ENCODE measurements at places on chromosomes 3 and 15.
A peak's percentile ranks its signal among the peaks of the same experiment; 100 is the strongest.

- DNase-seq = no peak
Measured at GRCh38 chr15:25772500-25772899, 90.6 kb downstream of the ATP10A start.

DNA sequence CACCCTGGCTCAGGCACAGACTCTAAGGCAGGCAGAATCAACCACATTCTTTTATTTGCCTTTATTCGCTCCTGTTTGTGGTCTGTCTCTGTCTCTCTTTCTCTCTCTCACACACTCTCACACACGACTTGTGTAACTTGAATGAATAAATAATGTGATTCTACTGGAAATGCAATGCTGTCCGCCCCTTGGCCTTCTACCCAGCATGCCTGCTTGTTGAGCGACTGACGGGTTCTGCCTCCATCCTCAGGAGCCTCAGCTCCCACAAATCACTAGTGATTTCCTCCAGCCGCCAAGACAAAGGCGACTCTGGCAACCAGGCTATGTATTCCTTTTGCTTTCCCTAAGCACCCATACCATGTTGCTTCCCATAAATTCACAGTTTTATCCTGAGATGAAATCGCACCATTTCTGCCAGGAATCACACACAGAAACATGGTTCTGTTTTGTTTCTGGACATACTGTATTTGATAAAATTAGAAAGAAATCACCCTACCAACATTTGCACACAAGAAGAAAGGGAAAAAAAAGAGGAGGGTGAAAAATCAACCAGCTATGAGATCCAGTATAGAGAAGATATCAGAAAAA is 460.8 kb downstream of the MAGI1 start:
- DNase-seq = no peak

GRCh38 chr3:52507359-52507758 is 12.2 kb downstream of the STAB1 start:
- no peak for DNase-seq

GRCh38 chr3:23256741-23257435 is 53.8 kb downstream of the UBE2E2 start:
- DNase-seq = no peak

DNA sequence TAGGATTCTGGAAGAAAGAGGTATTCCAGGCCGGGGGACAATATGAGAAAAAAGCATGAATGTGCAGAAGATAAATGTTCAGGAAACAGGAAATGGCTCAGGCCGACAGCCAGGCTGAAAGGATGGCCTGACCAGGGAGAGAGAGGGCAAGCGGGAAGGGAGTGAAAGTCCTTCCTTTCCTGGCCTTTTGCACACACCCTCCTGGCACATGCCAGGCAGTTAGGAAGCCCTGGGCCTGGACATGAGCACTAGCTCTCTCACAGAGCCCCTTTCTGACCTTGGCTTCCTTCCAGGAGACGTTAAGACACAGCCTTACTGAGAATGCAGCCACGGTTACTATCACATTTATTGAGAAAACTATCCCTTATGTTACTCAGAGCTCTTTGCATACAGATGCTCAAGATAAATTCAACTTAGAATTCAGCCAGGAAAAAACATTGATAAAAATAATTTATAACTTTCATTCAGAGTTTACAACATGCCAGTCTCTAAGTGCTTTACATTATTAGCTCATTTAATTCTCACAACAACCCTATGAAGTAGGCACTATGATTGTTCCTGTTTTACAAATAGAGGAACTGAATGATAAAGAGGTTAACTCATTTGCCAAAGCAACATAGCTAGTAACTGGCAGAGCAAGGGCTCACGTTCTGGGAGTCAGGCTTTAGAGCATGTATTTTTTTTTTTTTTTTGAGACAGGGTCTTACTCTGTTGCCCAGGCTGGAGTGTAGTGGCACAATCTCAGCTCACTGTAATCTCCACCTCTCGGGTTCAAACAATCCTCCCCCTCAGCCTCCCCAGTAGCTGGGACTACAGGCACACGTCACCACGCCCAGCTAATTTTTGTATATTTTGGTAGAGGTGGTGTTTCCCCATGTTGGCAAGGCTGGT is 39.4 kb upstream of the SMAD3 start:
- no peak for DNase-seq

DNA sequence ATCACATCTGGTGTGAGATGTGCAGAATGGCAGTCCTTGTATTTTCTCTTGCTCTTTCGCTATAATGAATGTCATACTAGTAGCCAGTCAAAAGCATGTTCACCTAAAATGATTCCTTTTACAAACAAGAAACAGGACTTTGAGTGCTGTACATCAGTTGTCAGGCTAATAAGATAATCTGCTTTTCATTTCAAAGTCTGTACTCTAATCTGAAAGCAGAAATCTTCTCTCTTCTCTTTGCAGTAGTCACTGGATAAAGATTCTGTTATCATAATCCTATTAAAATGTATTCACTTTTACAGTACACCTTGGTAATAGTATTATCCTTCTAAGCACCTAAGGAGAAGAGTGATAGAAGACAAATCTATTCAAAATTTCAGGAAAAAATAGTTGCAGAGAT is 300.1 kb downstream of the MFSD1 start:
- no peak for DNase-seq

DNA sequence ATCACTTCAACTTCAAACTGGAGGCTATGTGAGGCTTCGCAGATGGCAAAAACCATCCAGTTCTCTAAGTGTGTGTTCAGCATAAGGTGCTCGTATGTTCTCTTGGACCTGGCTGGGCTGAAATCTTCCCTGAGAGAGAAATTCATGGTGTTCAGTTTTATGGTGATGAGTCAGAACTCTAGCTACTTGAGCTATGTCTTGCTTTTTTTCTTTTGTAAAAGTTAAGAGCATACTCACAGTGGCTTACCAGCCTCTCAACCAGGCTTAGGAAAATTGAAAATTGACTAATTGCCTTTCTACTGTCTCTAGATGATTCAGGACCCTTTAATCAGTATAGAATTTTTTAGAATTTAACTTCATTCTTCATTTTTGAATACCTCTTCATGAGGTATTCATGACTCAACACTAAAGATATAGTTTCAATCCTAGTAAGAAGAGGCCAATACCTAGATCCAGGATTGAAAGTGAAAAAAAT is 617.5 kb downstream of the TBL1XR1 start:
- no peak for DNase-seq

- no peak for DNase-seq
Measured at GRCh38 chr15:79991826-79992225, 20.8 kb upstream of the BCL2A1 start.

GRCh38 chr3:171977860-171978259 is 61.5 kb upstream of the FNDC3B start:
- DNase-seq = peak; percentile 15

DNA sequence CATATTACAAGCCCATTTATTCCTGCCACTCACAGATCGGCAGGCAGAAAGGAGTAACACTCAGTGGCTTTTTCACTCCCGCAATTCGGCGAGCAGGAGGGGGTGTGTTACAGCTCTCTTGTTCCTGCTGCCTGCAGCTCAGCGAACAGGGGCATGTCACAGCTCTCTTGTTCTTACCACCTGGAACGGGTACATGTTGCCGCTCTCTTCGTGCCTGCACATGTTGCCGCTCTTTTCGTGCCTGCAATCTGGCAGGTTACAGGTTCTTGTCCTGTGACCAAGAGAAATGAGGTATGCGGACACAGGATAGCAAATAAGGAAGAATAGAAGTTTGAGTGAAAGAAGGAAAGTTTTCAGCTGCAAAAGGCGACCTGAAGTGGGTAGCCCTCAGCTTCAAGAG is 761.4 kb downstream of the NAALADL2 start:
- no peak for DNase-seq

DNA sequence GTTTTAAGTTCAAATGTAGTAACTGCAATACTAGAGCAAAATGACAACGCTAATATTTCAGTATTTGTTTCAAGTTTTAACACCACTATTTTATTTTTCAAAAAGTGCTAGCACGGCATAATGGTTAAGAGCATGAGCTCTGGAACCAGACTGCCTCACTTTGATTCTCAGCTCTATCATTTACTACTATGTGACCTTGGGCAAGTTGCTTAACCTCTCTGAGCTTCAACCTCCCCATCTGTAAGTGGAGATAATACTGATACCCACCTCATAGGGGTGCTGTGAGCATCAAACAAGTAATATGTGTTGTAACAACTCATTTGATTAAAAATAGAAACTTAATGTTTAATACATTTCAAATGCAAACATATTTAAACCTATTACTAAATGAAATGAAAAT is 115.4 kb upstream of the NPHP3 start:
- no peak for DNase-seq

DNA sequence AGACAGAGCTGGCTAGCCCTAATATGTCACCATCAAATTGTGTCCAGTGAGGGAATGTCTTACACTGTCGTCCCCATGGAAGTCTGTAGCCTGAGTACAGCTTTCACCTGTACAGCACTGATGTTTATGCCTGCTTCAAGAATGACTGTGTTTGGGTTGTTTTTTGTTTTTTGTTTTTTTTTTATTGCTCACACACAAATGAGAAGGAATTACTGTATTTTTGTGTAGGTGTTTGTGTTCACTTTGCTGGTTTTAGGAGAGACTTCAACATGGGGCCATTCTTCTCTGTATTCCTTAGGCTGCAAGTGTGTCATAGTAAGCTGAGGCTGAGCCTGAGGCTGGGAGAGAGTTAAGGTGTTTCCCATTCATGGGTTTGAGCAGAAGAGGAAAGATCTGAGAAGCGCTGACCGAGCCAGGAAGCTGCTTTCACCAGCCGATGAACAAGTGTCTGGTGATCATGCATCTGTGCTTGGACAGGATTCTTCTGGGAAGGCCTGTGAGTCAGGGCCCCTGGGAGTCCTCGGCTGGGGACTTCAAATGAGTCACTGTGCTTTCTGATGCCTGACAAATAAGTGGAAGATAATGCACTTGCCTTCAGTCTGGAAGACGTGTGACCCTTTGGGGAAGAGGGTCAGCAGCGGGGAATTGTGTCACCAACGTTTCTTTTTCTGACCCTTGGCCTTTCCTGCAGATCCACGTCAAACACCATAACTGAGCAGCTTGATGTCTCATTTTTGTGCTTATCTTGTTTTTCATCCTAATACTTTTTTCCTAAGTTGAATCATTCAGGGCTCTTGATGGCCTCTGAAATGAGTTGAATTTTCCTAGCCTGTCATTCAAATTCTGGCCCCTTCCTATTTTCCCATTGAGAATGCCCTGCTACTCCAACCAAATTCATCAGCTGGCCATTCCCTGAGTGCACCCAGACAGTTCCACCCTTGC is 36.7 kb upstream of the ZBTB38 start:
- peak; percentile 71 for DNase-seq

DNA sequence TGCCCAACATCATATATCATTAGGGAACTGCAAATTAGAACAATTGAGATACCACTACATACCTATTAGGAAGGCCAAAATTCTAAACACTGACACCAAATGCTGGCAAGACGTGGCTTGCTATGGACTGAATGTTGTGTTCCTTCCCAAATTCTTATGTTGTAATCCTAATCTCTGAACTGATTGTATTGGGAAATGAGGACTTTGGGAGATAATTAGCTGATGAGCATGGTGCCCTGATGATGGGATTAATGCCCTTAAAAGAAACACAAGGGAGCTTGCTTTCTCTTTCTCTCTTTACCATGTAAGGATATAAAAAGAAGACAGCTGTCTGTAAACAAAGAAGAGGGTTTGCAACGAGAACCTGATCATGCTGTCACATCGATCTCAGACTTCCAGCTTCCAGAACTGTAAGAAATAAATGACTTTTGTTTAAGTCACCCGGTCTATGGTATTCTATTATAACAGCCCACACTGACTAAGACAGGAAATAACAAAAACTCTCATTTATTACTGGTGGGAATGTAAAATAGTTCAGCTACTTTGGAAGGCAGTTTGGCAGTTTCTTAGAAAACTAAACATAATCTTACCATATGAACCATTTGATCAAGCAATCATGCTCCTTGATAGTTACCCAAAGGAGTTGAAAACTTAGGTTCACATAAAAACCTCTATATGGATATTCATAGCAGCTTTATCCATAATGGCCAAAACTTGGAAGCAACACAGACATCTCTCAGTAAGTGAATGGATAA is 458.3 kb upstream of the CBLB start:
- no peak for DNase-seq

GRCh38 chr3:48120223-48120622 is 68.0 kb downstream of the CDC25A start:
- no peak for DNase-seq

- DNase-seq = no peak
Measured at GRCh38 chr3:157268026-157268425, 108.1 kb upstream of the CCNL1 start.

DNA sequence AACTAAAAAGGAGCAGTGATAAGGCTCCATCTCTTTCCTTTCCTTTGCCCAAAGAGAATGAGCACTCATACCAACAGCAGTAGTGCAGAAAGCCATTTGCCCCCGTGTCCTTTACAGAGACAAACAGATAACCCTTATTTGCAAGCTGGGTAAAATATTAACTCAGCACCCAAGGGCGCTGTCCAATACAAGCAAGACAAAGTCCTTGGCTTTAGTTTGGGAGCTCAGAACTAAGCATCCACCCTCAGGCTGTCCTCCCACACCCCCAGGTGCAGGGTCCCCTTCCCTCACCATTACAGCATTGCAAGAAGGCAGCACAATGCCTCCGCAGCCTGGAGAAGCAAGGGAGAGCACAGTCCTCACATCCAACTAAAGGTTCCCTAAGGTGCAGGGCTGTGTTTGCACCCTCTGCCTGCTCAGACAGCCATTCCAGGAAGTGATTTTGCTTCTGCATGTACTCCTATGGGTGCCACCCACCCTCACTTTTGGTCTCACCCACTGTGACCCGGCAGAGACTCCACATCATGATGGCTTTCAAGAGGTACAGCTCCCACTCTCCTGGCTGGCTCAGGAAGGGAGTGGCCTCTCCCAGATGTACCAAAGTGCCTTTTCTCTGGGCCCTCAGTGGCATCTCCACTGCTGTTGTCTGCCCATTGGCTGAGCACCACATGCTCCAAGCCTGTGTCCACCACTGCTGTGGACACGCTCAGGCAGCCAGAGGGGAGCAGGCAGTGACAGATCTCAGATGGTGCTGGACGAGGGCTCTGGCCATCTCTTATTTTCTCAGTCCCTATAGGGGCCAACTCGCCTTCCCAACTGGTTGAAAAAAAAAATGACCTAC is 34.1 kb upstream of the HES1 start:
- DNase-seq = no peak

DNA sequence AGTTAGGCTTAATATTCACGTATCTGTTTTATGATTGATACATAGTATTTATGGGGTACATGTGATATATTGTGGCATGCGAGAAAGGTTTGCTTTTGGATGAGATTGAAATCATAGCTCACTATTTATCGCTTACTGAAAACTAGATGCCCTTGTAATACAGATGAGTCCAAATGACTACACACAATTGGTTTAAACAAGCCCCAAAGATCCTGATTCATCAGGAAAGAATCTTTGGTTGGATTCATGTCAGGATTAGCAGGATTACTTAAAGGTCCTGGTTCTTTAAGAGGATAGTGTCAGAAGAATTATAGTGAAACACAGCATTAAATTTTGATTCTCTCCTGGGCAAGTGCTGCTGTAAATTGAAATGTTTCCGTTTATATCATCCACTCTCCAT is 18.6 kb upstream of the AADAC start:
- DNase-seq = no peak

DNA sequence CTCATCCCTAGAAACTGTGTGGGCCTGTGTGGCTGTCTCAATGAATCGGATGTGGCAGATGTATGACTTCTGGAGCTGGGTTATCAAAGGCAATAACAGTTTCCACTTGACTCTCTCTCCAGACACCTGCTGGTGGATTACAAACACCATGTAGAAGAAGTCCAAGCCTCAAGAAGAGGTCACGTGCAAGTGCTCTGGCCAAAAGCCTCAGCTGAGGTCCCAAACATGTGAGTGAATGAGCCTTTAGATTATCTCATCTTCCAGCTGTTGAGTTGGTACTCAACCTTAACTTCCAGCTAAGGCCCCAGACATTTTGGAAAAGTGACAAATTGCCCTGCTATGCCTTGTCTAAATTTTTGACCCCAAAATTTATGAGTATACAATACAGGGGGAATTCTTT is 42.7 kb upstream of the IL12A start:
- DNase-seq = no peak

Data from GM12865 (cell line).